NCI-H82 (cell line): ENCODE measurements at places on chromosomes 13 and 19.

DNA sequence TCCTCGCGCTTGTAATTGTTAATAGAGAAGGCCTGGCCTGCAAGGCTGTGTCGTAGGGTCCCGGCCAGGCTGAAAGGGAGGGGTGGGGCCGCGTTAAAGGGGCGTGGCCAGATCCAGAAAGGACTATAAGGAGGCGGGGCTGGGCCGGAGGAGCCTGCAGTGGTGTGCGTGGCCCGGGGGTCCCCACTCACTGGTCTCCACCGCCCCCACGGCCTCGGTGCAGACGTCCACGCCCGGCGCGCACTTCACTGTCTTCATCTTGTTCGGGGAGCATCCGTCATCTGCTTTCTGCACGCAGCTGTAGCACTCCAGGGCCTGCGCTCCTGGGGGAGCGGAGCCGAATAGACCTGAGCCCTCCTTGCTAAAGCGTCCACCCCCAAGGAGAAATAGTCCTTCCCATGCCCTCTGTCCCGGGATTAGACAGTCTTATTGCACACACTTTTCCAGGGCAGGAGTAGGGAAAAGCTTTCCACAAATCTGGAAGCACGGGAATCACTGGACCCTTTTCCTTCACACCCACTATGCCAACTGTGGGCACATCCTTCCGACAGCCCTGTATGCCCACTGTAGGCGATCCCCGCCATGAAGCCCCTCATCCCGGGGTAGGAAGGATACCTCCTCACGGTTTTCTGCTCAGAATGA lies 1.2 kb downstream of the LYPD3 start:
- peak; percentile 70 for DNase-seq

DNA sequence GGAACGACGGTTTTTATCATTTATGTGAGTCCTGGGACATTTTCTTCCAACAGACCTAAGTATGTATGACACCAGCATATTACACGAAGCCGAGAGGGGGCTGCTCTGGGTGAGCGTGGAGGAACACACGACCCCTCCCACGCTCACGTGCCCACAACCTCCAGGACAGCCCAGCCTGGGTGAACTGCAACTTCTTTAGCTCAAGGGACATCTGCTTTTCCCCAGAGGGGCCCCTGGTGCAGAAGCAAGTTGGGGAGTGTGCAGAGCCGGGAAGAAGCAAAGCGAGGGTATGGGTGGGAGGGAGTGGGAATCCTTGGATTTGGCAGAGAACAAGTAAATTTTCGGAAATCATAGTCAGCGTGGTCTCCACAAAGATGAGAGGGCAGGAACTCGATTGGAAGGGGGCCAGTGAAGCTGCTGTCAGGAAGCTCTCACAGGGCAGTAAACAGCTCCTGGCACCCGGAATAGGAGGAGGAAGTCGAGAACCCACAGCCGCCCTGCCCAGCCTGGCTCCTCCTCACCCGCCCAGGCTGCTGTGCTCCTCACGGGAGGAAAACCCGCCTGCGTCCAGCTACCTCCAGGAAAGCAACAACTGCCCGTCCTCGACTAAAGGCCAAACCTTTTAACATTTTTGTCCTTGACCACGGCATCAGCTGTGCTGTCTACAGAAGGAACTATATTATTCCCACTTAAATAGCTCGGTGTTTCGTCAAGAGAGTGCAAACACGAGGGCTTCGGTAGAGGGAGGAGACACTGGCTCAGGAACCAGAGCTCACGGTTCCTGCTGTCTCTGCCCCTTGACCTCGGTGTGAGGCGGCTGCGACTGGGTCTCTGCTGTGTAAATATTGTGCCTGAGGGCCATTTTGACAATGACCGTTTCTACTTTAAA lies 17.2 kb upstream of the CFAP97D2 start:
- no peak for DNase-seq

DNA sequence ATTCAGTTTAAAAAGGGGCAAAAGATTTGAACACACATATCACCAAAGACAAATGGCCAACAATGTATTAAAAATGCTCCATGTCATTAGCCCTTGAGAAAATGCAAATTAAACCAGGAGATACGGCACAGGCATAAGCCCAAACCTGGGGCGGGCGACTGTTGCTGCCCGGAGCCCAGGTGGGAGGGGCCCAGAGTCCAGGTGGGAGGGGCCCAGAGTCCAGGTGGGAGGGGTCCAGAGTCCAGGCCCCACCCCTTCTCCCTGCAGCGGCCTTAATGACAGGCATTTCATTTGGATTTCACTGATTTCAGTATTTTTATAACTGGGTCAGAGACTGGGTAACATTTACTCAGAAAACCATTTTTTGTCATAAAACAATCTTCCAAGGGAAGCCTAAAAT lies 78.2 kb downstream of the RASA3 start:
- DNase-seq = peak; percentile 34

DNA sequence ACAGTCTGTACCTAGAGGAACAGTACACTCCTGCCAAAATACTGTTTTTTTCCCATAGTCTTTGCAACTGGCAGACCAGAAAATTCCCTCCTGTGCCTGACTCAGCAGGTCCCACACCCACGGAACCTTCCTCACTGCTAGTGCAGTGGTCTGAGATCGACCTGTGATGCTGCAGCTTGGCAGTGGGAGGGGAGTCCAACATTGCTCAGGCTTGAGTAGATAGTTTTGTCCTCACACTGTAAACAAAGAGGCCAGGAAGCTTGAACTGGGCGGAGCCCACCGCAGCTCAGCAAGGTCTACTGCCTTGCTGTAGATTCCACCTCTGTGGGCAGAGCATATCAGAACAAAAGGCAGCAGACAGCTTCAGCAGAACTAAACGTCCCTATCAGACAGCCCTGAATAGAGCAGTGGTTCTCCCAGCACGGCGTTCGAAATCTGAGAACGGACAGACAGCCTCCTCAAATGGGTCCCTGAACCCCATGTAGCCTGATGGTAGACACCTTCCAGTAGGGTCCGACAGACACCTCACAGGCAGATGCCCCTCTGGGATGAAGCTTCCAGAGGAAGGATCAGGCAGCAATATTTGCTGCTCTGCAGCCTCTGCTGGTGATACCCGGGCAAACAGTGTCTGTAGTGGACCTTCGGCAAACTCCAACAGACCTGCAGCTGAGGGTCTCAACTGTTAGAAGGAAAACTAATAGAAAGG lies 92.7 kb downstream of the SUCLA2 start:
- no peak for DNase-seq

GRCh38 chr19:14428882-14429416 lies 4.2 kb upstream of the PKN1 start:
- DNase-seq = no peak

GRCh38 chr13:49303533-49304252 lies 56.0 kb downstream of the CDADC1 start:
- DNase-seq = no peak

GRCh38 chr13:48443442-48444208 lies 30.7 kb upstream of the LPAR6 start:
- DNase-seq = no peak

DNA sequence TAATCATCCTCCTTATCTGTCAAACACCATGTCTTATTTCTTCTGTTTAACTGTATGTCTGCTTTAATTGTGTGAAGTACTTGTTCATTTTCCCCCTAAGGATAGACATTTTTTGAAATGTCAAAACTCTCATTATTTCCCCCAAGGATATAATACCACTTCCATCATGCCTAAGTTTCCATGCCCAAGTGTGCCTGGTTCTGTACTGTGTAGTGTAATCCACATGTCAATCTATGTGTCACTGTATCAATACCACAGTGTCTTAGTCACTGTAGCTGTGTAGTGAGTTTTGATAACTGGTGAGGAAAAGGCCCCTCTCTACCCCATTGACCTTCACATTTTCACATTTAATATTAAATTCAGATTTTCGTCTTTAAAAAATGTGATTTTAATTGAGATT lies 1265.5 kb downstream of the PCDH9 start:
- no peak for DNase-seq

DNA sequence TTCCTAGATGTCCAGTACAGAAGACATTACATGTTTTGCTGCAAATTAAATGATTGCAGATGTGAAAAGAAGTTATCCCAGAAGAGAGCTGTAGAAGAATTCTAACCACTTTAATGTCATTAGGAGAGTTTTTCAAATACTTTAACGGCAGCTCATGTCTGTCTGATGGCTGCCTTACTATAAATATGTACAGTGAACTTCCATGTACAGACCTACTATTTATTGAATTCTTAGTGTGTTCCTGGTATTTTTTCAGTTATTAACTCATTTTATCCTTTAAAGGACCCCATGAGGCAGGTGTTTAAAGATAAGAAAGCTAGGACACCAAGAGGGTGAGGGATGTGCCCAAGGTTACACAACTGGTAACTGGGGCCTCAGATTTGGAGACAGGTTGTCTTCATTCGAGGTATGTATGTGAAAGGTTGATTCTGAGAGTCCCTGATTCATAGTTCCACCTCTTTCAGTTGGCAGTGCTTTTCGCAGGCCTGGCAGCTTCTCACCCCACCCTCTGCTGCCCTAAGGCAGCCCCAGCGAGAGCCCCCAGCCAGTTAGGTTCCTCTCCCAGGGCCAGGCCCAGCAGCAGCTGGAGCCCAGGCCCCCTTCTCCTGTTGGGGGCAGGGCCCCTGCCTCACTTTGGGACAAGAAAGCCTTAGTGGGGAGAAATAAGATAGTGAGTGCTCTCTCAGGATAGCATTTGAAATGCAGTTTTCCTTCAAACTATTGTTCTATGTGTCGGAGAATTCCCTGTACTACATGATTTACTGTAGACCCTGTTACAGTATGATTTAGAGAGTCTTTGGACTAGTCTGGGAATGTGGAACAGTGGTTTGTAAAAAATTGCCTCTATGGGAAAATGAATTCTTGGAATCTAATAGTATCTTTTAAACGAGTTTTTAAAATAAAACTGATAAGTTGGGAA lies 67.7 kb upstream of the TEX29 start:
- DNase-seq = no peak

DNA sequence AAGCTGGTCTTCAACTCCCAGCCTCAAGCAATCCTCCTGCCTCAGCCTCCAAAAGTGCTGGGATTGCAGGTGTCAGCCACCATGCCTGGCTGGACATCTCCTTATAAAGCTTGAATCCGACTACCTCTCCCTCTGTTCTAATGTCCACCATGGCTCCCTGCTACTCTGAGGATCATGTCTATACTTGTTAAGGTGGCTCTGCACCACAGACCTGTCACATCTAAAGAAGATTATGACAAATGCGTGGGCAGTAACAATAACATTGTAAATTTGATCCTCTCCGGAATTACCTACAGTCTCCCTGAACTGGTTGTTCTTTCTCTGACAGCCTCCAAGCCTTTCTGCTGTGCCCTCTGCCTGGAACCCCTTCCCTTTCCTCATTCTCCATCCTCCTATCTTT lies 1.8 kb downstream of the NXNL1 start:
- DNase-seq = peak; percentile 49

DNA sequence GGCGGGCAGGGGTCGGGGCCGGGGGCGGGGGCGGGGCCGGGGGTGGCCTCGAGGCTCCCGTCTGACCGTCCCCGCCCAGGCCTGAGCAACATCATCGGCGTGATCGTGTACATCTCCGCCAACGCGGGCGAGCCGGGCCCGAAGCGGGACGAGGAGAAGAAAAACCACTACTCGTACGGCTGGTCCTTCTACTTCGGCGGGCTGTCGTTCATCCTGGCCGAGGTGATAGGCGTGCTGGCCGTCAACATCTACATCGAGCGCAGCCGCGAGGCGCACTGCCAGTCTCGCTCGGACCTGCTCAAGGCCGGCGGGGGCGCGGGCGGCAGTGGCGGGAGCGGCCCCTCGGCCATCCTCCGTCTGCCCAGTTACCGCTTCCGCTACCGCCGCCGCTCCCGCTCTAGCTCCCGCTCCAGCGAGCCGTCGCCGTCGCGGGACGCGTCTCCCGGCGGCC lies 9.4 kb upstream of the CACNG6 start:
- DNase-seq = no peak

DNA sequence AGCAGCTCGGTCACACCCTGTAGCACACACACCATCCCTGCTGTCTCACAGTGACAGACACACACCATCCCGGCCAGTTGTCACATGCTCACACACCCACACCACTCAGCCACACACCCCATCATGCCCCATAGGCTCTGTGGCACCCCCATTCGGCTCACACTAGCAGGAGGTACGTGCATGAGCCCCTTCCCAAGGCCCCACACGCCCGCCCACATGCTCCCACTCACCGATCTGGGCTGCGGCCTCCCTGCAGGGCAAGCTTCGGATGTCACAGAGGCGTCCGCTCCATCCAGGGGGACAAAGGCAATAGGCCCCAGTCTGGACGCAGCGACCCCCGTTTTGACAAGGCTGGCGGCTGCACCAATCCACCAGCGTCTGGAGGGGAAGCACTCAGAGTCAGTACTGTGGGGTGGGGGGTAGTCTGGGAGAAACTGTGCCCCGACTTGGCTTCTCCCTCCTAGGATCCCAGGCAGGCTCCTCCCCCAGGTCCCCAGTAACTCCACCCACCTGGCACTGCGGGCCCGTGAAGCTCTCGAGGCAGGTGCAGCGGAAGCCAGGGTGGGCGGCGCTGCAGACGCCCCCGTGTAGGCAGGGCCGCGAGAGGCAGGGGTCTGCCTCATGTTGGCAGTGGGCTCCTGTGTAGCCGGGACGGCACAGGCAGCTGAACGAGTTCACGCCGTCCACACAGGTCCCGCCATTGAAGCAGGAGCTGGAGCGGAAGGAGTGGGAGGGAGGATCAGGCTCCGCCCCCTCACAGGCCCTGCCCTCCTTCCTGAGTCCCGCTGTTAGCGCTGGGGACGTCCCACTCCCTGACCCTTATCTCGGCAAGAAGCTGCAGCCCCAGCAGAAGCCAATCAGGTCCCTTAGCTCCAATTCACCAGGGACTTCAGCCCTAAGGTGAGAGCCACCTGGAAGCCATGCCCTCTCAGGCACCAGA lies 20.1 kb downstream of the NOTCH3 start:
- peak; percentile 75 for DNase-seq

DNA sequence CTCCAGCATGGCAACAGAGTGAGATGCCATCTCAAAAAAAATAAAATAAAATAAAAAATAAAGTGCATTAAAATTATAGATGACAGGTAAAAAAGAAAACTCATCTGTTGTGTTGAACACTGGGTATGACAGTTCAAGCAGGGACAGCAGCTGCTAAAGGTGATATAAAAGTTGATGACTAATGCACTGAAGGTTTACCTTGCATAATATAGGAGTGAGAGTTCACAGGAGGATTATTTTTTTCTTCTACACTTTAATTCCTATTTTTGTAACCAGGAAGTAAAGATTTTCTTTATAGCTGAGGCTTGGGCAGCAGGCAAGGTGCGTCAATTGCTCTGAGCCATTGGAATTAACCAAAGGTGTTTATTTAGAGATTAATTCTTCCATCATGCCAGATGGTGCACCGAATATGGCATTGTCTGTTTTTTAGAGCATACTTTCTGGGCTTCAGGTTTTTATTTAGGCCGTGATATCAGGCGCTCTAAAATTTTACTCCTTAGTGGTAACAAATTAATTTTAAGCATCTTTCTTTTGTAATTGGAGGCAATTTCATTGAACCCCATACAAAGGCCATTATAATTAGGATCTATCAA lies 337.0 kb upstream of the SLC10A2 start:
- DNase-seq = peak; percentile 80

DNA sequence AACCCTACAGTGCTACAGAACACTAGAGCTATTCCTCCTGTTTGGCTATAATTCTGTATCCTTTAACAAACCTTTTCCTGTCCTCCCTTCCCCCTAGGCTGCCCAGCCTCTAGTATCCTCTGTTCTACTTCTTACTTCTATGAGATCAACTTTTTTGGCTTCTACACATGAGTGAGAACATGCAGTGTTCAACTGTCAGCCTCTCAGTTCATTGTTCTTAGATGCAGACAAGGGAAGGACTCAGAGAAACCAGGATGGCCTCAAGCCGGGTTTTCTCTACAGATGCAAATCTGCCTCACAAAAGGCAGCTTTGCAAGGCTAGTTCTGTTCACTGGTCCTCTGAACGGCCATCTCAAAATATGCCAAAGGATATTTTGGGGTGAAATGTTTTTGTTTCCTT lies 18.4 kb downstream of the AMER2 start:
- no peak for DNase-seq
